NCI-H1048 (cell line): ENCODE measurements at places on chromosomes 11 and 22.

DNA sequence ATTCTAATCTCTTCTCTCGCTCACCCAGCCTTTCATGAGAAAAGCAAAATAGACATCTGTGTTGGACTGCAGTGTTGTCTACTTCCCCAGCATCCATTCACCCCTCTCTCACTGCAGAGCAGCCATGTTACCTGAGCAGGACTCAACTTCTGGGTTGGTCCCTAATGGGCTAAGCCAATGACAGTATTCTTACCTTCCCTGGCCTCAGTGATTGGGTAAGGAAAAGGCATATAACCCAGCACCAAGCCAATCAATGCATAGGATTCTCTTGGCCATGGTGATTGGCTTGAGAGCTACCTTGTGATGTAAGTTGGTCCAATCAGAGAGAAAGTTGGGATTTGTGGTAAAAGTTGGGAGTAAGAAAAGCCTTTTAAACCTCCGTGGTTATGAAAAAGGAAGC, 99.8 kb upstream of the NECTIN1 start:
- no peak for DNase-seq

DNA sequence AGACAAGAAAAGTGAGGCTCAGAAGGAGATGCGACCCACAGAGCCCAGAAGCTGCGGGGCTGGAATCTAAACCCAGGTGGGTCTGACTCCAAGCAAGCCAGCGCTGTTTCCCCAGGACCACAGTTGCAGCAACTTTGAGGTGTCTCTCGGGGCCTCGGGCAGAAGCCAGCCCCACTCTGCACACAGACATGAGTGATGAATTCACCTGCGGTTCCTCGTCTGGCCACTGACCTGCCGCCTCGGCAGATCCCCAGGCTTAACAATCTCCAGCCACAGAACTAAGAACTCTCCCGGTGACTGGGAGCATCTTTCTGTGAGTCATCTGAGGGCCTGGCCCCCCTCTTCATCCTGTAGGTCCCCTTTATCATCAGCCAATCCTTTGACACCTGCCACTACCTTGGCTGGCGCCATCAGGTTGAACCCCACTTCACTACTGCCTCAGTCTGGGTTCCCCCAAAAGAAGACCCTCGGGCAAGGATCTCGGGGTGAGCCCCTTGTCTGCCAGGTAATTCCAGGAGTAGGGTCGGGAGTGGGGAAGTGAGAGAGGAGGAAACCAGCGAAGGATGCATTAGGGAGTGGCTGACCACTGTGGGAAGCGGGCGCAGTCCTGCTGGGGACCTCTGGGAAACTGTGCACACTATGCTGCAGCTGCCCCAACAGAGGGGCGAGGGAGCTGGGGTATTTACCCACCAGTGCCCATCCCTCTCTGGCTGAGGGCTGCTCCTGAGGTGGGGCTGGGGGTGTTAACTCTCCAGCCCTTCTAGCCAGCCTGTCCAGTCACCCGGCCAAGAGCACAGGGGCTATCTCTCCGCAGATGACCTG, 33.0 kb upstream of the MN1 start:
- DNase-seq, result no peak

GRCh38 chr11:61510166-61510919, 1.8 kb downstream of the LRRC10B start:
- DNase-seq, result no peak

- DNase-seq, result no peak
Observed at GRCh38 chr11:2203440-2204259, 32.0 kb upstream of the TH start.

- no peak for DNase-seq
Observed at GRCh38 chr11:29682856-29683255, 334.0 kb downstream of the KCNA4 start.

DNA sequence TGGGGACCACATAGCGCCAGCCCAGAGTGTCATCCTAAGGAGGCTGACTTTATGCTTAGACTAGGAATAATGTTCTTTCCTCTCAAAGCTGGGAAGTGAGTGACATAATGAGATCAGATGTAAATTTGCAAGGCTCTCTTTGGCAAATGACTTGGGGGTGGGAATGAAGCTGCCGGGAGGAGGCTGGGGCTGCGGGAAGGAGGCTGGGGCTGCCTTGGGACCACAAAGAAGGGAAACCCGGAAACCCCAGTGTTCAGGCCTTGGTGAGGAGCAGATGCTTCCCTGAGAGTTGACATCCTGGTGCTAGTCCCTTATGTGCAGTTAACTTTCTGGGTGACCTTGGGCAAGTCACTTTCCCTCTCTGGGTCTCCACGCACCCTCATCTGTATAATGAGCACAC, 182.0 kb downstream of the CHST1 start:
- no peak for DNase-seq

GRCh38 chr11:57681168-57681567, 13.3 kb downstream of the ZDHHC5 start:
- DNase-seq, result no peak

- no peak for DNase-seq
Observed at GRCh38 chr11:109838026-109838425, 255.2 kb upstream of the ZC3H12C start.

DNA sequence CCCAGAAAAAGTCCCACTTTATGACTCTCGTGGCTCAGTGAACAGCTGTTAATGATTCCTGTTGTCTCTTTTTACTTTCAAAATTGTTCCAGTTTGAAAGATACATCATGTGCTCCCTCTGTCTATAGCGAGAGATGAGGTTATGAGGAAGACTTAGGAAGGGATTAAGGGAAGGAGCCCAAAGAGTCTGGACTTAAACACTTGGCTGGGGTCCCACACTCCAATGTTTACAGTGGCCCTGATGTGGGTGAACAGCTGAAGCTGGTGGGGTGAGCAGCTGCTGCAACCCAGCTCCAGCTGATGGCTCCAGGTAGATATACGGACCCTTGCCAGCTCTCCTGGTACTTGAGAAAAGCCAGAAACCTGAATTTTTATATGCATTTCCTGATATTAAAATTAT, 84.5 kb upstream of the PLET1 start:
- DNase-seq, result no peak

DNA sequence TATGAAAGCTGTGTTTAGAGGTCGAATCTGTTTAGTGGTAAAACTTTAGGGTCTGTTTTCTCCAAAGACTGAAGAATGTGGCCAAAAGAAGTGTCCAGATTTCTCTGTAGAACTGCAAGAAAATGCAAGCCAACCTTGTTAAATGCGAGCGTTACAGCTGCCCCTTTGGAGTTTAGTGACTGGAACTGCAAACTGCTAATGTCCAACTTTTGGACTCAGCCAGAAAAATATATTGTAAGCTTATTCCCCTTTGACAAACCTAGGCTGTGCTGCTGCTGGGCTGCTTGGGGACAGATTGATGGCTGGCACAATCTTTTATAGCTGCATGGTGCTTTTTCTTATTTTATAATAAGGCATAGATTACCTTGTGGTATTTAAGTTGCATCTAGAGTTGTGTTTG, 3.9 kb downstream of the TEAD1 start:
- DNase-seq, result no peak

DNA sequence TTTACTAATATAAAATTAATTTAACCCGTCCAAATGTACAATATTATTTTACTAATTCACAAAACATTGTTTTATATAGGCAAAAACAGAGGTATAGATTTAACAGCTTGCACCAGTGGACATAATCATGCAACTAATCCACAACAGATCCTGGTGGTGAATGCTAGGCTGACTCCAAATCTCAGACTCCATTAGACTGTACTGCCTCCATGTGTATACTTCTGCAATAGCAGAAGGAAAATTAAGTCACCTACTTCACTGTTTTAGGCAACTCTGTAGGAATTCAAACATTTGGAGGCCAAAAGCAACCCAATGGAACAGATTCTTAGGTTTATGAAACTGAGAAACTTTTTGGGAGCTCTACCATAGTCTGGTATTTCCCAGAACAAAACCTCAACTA, 30.0 kb upstream of the RAB39A start:
- no peak for DNase-seq
